NCI-H2081 treated with DMSO at 0.1 percent for 48 hours (cell line): ENCODE measurements at places on chromosomes 13 and 19.

DNA sequence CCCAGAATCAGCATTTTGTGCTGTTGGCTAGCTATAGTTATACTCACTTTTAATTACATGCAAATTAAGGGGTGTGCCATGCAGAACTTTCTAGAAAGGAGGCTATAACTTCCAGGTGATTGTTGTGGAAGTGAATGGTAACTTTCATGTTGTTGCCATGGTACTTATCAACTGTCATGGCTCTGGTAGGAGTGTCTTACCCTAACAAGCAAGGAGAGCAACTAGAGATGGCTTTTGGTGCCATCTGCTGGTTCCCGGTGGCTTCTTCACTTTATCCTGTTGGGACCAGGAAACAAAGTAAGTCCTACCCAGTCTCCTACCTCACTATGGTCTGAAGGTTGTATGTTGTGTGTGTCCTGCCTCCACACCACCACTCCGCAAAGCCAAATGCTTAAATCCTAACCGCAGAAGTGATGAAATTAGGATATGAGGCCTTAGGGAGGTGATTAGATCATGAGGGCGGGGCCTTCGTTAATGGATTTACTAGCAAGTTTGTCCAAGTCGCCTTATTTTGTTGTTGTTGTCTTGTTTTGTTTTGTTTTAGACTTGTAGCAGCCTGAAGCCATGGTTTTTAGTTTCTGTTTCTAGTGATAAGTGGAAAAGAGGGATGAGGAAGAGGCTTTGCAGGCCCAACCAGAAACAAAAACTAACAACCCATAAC, 22.6 kb downstream of the FBXL12 start:
- peak; percentile 67 for DNase-seq

DNA sequence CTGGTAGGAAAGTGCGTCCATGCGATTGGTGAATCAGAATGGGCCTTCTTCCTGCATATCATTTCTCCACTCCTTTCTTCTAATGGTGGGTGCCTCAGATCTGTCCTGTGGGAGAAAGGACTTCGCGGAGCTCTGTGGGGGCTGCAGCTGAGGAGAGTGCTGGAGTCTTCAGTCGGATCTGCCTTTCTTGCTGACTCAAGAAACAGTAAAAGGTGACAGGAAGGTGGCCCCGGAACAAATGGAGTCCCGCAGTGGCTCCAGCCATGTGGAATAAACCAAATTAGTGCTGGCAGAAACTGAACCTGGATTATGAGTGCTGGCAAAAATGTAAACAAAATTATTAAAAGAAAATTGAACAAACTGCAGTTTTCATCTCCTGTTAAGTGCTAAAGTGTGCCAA, 15.1 kb upstream of the GAS6 start:
- DNase-seq: no peak

DNA sequence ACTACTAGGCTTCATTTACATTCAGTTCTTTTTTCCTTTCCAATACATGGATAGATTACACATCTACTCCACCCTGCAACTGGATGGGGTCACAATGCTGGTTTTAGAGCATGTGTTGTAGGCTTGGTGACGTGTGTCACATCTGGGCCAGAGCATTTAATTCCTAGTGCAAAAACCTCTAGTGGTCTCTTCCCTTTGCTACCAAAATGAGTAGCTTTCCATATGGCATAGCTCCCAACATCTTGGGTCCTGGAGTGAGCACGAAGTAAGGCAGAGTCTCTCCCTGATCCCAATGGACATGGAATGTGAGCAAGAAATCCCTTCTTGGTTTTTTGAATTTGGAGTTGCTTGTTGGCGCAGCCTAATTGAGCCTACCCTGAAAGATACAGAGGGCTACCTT, 51.7 kb downstream of the TNFSF11 start:
- DNase-seq: no peak

DNA sequence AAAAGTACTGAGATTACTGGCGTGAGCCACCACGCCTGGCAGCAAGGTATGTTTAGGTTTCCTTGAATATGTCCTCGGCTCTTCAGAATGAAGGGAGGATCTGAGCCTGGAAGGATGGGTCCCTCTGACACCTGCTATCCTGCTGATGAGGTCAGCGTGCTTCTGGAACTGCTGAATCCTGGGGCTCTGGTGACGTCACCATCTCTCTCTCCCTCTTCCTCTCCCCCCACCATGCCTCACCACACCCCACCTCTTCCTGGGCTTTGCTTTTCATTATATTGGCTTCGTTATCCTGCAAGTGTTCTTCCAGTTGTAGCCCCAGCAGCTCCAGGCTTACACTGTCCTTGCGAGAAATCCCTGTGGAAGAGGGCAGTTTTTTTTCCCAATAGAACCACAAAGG, 49.8 kb downstream of the CCNE1 start:
- DNase-seq: no peak

DNA sequence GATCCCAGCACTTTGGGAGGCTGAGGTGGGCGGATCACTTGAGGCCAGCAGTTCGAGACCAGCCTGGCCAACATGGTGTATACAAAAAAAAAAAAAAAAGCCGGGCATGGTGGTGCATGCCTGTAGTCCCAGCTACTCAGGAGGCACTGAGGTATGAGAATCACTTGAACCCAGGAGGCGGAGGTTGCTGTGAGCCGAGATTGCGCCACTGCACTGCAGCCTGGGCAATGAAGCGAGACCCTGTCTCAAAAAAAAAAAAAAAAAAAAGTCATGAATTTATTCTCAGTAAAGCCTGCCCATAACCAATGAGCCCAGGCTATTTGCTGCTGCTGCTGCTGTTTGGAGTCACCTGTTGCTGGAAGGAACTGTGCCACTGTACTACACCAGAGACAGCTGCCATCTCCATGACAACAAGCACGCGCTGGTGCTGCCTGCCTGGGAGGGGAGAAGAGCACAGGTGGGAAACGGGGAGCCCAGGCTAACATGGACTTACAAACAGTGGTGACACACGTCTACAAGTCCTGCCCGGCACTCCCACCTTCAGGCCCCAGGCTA, 11.3 kb downstream of the ZFR2 start:
- DNase-seq: no peak

DNA sequence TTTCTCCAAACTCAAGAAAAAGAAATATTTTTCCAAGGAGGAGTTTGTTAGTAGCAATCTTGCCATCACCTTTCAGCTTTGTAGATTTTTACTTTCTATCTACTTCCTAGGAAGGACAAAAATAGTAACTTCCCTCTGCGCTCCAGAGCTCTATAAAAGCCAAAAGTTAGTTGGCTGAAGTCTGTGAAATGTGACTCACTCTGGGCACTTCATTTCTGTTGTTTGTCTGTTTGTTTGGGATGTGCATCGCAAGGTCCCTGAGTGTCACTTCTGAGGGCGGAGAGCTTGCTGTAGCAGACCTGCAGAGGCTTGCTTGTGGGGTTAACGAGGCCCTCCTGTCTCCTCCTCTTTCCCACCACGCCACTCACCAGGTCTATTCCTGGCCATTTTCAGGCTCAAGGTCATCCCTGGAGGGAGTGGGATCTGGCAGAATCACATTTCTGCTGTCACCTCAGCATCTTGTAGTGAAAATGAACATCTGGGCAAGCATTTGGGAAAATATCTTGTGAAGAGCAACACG, 307.6 kb downstream of the GPC6 start:
- no peak for DNase-seq

- DNase-seq: no peak
Measured at GRCh38 chr13:90792335-90792734, 555.2 kb upstream of the MIR17HG start.

- DNase-seq: no peak
Measured at GRCh38 chr19:19514215-19514657, 1.1 kb downstream of the TSSK6 start.

DNA sequence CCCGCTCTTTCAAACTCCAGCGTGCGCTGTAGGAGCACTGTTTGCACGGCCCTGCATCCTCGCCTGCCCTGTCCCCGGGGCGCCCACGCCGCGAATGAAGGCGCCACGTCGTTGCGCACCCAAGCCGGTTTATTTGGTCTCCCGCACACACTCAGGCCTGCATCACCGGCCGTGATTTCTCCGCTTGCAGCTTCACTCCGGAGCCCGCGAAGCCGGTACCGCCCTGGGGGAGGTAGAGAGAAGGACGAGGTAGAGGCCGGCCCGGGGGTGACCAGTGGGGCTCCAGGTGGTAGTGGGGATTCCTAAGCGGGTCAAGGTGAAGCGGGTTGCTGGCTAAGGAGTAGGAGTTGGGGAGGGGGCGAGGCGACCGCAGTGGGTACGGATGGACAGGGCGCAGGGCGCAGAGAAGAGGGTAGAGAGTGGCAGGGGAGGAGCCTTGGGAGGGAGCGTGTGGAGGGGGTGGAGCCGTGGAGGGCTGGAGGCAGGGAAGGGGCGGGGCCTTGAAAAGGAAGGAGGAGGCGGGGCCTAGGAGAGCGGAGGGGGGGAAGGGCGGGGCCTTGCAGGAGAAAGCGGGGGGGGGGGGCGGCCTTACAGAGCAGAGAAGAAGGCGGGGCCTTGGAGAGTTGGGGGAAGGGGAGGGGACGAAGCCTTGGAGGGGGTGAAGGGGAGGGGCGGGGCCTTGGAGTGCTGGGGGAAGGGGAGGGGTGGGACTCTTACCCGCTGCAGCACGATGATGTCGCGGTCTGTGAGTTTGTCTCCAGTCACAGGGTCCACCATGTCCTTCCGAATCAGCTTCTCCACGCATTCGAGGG, 24.6 kb downstream of the NOSIP start:
- DNase-seq: no peak

- no peak for DNase-seq
Measured at GRCh38 chr13:112885782-112886268, 83.2 kb upstream of the MCF2L start.

DNA sequence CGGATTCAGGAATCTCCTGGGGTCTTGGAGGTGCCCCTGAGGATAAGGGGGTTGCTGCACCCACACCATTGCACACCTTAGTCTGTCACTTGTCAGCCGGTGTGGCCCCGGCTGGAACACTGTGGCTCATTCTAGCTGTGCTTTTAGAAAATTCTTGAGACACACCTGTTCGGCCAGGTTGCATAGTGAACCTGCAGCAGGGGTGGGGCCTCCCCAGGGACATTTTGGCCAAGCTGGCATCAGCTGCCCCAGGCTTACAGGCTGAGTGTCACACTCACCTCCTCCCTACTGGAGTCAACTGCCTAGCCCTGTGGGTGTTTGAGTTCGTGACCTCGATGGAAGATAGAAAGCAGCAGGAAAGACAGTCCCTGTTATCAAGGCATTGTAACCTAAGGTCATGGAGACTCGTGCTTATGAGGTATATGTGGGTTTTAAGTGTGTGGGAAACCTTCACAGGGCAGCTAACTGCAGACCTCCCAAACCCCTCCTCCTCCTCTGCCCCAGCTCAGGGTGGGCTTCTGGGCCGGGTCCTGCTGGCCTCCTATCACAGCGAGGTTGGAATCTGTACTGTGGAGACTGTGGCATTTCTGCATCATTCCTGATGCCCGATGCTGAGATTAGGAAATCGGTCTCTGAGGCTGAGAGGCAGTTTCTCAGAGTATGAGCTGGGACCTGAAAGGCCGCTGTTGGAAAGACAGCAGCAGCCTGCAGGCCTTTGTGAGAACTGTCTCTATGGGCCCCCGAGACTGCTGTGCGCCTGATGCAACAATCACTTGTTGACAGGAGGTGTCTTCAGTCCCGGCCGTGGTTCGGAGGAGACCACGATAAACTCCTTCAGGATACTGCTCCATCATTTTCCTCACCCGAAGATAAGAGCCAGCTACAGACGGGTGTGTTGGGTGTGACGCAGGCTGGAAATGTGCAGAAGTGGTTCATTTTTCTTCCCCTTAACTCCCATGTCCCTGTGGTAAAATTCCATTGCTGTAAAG, 72.2 kb downstream of the ATP11A start:
- DNase-seq: no peak

- no peak for DNase-seq
Measured at GRCh38 chr19:21581646-21582240, 76.3 kb downstream of the ZNF429 start.

DNA sequence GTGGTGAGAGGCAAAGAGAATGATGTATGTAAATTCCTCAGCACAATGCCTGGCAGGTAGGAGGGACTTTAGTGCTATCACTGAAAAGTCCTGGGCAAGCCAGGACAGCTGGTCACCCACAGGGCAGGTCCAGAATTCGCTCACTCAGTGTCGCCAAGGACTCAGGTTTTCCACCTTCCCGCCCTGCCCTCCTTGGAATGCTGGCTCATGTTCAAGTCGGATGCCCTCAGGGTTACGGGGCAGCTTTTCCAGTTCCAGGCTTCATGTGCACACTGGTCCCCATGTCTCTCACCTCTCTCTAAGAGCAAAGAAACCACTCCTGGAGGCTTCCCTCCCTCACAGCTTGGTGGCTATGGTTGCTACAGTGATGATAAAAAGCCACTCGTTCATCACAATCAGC, 24.8 kb upstream of the NAXD start:
- DNase-seq: no peak

- no peak for DNase-seq
Measured at GRCh38 chr13:98650396-98651107, 73.6 kb upstream of the STK24 start.

DNA sequence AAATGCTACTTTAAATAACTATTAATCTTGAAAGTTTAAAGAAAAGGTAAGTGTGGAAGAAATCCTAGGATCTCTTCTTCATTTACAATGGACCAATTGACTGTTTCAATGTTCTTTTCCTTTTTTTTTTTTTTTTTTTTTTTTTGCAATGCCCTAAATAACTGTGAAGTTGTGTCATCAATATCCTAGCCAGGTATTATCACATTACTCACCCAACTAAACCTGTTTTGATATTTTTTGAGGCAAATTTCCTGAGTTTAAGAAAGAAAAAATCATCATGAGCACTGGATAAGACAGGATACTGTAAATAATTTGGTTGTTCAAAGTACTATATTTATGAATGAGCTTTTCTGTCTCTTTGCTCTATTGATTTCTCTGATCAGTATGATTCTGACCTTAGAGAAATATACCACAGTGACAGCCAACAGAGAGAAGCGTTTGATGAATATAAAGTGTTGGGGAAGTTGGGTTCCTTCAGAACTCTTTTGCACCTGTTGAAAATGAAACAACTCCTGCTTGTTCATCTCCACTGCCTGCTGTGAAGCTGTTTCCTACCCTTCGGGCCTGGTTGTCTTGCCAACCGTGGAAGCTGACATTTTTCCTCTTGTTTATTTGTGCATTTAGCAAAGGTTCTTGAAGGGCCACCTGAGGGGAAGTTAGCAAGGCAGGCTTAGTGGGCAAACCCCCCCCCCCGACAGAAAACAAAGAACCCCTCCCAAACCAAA, 1220.5 kb upstream of the SLC10A2 start:
- DNase-seq: peak; percentile 14

DNA sequence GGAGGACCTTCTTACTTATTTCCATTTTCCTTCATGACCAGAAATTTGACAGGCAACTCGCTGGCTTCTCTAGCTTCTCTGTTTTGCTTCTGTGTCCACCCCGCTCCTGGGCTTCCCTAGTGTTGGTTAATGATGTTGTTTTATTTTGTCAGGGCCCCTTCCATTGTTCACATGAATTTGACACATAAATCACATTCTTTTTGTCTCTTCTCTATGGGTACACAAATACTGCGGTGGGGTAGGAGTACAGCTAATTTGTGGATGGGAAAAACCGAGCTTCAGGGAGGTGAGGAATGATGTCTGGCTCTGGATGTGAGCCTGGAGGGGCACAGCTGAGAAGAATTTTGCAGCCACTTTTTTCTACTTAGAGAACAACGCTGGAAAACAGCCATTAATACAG, 199.8 kb downstream of the DNAJC15 start:
- no peak for DNase-seq

DNA sequence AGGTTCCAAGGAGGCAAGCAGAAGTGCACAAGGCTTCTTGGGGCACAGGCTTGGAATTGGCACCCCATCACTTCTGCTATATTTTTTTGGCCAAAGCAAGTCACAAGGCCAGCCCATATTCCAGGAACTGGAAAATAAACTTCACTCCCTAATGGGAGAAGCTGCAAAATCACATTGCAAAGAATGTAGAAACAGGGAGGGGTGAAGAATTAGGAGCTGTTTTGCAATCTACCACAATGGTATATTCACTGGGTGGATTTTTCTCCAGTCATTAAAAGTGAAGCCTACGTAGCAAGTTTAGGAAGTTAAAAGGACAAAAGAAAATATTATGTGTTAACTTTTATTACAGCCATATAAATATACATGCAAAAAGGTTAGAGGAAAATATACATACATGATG, 464.8 kb downstream of the COG6 start:
- no peak for DNase-seq
